ENCODE measurements at places on chromosomes 16 and 17.
A peak's percentile ranks its signal among the peaks of the same experiment; 100 is the strongest.

- DNase-seq = no peak
Observed at GRCh38 chr16:10688726-10689125, 6.0 kb downstream of the TEKT5 start.

- no peak for DNase-seq
Observed at GRCh38 chr16:83102336-83102735, 475.6 kb downstream of the CDH13 start.

- DNase-seq = no peak
Observed at GRCh38 chr17:82957469-82957795, 117.6 kb upstream of the ZNF750 start.

- DNase-seq = no peak
Observed at GRCh38 chr17:42153919-42154742, 658 bp downstream of the RAB5C start.

DNA sequence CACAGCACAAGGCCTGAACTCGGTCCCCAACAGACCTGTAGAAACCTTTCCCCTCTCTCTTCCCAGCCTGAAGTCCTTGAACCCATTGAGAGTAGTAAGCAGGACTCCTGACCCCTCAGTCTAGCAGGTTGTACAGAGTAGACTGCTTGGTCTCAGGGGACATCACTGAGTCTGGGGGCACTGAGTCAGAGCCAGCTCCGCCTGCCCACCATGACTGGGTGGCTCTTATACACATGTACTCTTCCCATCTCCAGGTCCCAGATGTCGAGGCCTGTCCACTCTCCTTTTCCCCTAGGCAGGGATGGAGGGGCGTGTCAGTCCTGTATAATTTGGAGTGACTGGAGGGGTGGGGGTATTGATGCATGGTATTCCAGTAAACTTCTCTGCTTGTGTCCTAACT is 23.5 kb downstream of the LIG3 start:
- DNase-seq = no peak

DNA sequence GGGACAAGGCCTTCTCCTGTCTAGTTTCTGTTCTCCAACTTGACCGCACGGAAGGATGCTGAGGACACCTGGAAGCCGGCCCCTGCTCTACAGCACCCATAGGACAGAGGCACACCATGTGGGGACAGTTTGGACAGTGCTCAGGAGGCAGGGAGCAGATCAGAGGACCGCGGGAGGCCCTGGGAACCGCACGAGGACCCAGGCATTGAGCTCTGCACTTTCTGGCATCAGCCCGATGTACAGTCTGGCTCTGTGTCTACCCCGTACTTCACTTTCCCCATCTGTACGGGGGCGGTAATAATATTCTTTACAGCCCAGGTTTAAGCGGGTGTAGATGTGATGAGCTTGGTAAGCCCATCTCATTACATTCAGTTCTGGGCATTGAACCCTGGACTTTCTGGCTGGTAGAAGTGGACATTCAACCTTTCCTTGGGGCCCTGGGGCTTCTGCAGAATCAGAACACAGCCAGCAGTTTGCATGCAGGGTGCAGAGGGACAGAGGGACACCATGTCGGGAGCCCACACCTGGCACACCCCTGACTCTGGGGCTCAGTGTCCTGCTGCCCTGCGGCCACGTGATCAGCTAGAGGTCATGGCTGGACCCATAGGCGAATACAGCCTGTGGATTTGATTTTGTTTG is 258.7 kb downstream of the SEC14L1 start:
- no peak for DNase-seq

DNA sequence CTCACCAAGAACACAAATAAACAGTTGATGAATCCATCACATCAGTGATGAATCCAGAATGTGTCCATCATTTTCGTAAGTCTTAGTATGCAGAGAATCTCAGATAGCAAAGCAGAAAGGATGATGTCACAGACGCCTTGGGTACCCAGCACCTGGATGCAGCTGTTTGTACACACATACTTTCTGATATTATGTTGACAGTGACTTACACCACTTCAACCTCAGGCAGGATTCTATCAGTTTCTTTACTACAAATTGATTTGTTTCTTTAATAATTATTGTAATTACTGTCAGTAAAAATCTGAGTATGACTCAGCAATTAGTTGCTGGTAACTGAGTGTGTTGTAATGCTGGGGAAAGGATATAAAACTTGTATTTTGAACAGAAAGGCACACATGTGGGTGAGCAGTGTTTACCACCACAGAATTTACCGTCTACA is 159.8 kb downstream of the RPTOR start:
- no peak for DNase-seq

DNA sequence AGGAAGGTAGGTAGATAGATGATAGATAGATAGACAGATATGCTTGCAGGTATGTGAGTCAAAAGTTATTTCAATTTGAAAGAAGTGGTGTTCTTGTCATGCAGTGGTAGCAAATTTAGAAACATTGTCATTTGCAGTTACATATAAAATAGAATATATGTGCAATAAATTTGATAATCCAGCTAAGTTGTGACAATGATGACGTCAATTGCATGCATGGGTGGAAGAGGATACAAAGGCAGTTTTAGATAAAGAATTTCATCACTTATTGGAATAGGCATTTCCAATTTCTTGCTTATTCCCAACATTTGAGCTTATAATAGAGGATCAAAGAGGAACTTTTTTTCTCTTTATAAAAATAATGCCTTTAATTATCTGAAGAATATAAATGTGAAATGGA is 99.2 kb upstream of the KCNJ16 start:
- DNase-seq = no peak

DNA sequence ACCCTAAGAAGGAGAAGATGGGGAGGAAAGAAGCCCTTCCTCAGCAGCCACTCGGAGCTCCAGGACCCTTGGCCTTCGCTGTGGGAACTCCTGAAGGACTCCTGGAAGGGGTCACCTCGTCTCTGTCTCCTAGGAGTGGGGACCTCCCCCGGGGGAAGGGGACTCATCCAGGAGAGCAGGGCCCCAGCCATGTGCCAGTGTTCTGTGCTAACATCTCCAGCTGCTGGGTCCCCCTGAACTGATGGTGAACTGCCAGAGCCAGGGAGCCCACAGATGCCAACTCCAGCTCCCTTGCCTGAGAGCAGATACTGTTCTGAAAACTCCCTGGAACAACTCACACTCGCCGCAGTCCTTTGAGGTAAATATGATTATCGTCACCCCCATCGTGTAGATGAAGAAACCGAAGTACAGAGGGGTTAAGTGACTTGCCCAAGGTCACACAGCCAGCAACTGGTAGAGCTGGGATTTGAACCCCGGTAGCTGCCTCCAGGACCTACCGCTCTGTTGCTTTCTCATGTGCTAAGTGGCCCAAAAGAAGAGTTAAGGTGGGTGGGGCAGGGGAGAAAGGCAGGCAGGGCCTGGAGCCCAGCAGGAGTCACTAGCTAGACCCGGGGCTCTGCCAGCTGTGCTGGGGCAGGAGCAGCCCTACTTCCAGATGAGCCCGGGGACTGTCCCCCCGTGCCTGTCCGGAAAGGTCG is 10.5 kb downstream of the TIMM22 start:
- DNase-seq = no peak

GRCh38 chr17:75642182-75642783 is 9.0 kb downstream of the SMIM5 start:
- DNase-seq = no peak

DNA sequence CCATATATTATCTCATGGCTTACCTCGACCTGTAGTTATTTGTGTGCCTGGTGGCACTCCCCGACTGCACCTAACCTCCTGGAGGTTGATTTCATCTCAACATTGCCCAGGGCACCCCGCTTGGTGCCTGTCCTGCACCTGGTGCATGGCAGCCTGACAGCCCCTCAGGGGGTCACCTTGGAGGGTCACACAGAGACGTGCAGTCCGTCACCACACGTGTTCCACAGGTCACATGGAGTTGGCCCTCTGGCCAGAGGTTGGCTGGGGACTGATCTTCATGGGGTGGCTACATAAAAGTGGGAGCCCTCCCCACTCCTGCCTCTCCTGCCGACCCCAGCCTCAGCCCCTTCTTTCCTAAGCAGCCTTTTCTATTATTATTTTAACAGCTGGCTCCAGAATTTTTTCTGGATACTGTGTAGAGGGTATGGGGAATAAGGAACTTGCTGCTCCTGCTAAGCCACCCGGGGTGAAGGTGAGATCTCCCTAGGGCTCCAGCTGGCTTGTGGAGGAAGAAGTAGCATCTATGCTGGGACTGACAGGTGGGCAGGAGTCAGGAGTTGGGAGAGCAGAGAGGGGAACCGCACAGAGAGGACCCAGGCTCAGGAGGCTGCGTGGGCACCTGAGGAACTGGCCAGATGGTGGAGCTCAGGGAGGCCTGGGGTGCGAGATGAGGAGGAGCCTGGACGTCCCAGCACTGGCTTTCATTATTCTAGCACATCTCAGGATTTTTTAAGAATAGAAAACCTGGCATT is 12.5 kb upstream of the NKD1 start:
- DNase-seq = no peak

GRCh38 chr17:46039592-46040186 is 40.6 kb downstream of the STH start:
- no peak for DNase-seq

DNA sequence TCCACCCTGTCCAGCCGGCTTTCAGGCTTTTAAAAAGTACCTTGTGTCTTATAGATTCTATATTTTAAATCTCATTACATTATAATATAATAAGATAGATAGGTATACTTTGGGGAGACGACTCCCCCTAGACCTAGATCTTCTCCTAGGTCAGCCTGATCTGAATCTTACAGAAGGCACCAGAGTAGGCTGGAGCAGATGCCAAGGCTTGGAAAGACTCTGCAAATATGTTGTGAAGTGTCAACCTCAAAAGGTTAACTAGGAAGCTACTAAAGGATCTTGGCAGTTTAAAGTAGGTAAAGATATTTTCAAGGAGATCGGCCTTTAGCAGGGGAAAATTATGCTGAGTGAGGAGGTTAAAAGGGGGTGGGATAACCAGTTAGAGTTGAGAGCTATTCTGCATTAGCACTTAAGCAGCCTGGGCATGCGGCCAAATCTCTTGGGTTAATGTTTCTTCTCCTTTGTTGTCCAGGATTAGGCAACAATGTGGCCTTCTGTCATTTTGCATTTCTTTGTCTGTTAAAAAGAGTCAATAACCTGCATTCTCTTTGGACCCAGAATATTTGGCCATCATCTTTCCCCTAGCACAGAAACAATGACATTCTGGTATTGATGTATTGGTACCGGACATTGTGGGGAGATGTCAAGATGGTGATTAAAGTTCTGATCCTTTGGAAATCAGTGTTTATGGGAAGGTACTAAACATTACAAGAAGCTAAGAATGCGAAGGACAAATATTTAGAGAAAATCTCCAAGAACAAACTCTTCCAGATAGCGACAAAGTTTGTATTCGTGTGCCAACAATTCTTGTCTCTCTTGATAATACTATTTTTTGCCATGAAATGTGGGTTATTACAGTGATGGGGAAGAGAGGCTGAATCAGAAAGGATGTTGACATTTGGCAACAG is 51.2 kb upstream of the DHX40 start:
- DNase-seq = peak; percentile 90

DNA sequence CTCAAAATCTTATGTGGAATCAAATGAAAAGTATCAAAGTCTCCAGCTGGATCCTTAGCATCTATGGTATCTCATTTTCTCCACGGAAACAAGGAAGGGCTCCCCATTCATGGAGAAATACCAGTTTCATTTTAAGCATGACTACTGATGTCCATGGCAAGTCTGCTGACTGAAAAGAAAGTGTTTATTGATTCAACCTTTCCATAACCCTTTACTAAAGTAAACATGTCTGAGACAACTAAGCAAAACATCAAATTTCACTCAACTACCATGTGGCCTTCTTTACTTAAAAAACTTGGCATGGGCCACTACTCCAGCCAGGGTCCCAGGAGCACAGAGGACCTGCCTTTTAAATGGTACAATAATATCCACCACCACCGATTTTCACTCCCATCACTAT is 928.0 kb upstream of the SOX9 start:
- DNase-seq = no peak

GRCh38 chr17:34178092-34178491 is 77.0 kb upstream of the CCL2 start:
- no peak for DNase-seq

DNA sequence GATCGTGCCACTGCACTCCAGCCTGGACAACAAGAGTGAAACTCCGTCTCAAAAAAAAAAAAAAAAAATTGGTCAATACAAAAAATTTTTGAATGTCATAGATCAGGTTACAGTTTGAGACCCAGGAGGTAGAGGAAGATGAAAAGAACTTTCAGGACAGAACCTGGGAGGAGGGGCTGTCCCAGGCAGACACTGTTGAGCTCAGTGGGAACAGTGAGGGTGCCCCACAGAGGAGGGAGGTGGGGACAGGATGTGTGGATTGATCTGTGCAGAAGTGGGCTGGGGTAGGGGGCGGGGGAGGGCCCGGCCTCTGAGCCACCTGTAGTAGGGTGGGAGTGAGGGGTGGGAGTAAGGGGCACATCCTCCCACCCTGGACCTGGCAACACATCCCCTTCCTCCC is 58.3 kb downstream of the PRMT7 start:
- DNase-seq = no peak

DNA sequence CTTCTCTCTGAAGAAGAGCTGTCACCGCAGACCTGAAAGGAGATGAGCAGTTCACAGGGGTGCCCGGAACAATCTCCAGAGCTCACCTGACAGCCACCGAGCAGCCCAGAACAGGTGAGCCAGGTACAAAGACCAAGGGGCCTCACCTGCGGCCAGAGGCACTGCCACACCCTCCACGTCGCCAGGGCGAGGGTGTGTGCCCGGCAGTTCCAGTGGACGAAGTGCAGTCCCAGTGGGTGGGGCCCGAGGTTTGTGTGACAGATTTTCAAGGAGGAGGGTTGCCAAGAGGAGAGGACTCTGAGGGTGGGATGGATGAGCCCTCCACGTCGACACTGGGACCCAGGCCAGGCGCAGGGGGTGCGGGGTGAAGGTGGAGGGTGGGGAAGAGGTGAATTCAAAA is 61.7 kb downstream of the SMPD3 start:
- DNase-seq = no peak

DNA sequence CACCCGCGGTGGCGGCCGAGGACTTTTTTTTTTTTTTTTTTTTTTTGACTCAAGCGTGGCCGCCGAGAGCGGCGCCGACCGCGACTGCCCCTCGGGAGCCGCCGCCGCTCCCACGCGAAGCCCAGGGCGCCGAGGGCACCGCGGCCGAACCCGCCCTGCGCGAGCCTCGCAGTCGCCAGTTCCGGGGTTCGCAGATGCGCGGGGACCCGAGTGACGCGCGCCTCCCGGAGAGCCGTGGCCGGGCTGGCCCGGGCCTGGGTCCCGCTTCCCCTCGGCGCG is 1.1 kb downstream of the METRNL start:
- no peak for DNase-seq

- no peak for DNase-seq
Observed at GRCh38 chr16:84670063-84670462, 21.8 kb downstream of the KLHL36 start.

DNA sequence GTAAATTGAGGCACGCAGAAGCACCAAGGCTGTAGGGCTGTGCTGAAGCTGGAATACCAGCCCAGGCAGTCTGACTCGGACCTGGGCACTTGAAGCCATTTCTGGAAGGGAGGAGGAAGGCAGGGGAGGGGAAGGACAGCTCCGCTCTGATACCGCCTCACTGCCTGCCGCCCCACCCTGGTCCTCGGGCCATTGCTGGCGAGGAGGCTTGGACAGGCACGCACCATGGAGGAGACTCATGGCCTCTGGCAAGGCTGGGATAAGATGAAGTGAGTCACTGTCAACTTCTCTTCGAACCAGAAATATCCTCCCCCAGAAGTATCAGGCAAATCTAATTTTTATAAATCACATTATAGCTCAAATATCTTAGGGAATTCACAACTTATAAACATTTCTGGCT is 81.3 kb downstream of the SDK2 start:
- DNase-seq = no peak
